Glutamatergic neuron (in vitro differentiated cells): ENCODE measurements at places on chromosomes 7 and 10.
A peak's percentile ranks its signal among the peaks of the same experiment; 100 is the strongest.

DNA sequence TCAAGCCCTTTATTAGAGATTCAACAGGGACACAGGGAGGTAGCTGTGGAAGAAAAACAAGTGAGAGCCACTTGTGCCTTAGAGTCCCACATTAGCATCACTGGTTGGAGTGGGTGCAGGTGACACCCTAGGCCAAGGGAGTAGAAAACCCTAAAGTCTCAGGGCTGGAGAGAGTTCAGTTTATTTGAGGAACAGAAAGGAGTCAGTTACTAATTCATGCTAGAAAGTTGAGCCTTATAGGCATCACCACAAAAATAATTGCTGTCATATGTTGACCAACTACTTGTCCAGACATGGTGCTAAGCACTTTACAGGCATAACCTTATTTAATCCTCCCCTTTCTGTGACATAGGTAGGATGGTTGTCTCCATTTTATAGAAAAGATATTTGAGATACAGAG, 20.9 kb upstream of the ACSL5 start:
- no peak for DNase-seq

DNA sequence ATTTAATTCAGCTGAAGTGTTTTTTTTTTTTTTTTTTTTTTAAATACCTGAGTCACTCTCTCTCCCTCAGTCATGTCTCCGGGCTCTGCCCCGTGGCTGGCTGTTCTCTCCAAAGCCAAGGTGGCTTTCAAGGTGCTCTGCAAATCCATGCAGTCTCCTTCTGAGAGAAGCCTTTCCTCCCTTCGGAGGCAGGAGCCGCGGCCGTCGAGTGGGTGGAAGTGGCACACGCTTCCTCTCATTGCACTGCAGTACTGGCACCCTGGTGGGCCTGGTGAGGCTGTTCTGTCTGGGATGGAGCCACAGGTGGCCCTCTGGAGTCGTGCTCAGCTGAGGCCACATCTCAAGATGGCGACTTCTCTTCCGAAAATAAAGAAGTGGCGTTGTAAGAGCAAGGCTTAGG, 221.8 kb downstream of the GLRX3 start:
- no peak for DNase-seq

DNA sequence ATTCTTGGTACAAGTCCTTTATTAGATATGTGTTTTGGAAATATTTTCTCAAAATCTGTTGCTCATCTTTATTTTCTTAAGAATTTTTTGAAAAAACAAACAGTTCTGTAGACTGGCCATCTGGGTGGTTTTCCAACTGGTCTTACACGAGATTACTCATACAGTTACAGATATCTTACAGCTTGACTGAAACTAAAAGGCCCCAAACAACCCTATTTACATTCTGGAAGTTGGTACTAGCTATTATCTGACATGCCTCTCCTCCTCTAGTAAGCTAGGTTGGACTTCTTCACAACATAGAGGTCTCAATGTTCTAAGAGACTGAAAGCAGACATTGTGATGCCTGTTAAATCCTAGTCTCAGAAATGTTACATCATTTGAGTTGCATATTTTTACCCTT, 52.0 kb downstream of the ZNF22 start:
- DNase-seq: no peak

GRCh38 chr10:129497013-129497412, 30.0 kb downstream of the MGMT start:
- DNase-seq: no peak

- DNase-seq: no peak
These were observed 6.8 kb upstream of the NCOA4 start for GRCh38 chr10:46037107-46037825.

DNA sequence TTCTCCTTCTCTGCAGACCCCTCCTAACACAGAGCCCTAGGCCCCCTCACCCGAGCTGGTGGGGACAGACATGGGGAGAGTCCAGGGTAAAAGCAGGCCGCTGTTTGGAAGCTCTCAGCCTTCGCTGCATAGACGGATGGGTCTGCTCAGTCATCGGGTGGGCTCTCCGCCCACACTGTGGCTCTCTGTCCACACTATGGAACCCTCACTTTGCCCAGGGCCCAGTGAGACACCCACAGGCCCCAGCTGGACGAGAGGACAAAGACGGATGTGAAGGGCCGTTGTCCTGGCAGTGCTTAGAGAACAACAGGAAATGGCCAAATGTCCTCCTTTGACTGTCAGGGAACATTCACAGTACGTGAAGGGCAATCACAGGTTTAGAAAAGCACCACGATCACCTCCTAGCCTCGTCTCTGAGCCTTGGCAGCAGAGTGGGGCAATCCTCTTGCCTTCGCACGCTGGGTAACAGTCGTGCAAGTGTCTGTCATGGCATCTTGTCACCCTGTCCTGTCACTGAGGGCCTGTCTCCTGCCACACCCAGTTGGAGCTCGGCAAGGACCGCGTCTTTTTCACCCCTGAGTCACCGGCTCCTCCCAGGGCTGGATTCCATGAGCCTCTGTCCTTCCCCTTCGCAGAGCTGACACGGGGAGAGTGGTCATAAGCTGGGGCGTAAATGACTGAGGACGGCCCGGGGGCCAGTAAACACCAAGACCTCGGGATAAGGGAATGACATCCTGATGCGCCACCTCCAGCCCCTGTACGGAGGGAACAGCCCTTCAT, 80.6 kb downstream of the PRKAG2 start:
- DNase-seq: peak; percentile 9

DNA sequence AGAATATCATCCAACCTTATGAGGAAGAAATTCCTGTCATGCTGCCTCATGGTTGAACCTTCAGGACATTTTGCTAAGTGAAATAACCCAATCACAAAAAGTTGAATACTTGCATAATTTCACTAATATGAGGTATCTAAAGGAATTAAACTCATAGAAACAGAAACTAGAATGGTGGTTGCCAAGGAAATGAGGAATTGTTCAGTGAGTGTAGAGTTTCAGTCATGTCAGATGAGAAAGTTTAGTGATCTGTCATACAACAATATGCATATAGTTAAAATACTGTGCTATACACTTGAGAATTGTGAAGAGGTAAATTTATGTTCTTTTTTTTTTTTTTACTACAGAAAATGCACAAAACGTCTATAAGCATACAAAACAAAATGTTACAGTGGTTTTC, 60.7 kb downstream of the R3HCC1L start:
- no peak for DNase-seq

- no peak for DNase-seq
These were observed 204.5 kb upstream of the PLXDC2 start for GRCh38 chr10:19611775-19612174.

DNA sequence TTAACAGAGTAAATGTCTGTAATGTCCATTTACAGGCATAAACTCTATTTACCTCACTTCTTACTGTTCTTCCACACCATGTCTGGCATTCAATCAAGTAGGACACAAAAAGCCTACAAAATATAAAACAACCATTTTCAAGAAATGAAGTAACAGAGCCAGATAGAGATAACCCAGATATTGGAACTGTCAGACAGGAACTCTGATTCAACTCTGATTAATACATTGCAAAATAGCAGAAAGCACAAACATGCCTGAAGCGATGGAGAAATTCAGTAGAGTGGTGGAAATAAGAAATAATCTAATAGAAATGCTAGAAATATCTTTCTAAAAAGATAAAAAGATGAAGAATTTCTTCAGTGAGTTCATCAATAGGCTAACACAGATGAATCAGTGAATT, 964.4 kb downstream of the PCDH15 start:
- no peak for DNase-seq
